Activated CD4-positive, alpha-beta T cell treated with anti-CD3 and anti-CD28 coated beads for 1 hour (primary cell): ENCODE measurements at places on chromosomes 7 and 10.

DNA sequence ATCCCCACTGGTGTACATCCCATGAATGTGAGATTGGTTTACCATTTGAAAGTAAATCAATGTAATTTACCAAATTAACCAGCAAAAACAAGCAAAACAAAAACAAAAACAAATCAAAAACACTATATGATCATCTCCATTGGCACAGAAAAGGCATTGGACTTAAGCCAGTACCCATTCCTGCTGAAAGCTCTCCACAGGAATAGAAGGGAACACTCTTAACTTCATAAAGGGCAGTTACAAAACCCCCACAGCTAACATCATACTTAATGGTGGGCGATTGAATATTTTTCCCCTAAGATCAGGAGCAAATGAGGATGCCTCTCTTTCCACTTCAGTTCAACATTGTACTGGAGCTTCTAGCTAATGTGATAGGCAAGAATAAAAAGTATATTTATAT, 34.1 kb downstream of the PRKG1 start:
- DNase-seq: no peak

DNA sequence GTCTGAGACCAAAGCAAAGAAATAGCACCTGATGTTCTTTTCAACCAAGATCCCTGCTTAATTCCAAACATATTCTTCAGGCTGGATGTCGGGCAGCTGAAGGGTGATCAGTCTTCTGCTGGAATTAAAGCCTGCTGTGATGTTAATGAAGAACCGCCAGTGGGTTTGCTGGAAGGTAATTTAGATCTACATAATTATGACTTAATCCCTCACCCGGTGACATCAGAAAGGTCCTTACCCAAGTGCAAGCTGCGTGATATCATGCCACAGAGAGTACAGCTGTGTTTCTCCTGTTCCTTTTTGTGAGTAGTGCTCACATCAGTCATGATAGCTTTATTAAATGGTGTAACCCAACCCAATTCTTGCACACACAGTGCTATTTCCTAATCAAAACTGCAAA, 29.1 kb upstream of the LRGUK start:
- no peak for DNase-seq

DNA sequence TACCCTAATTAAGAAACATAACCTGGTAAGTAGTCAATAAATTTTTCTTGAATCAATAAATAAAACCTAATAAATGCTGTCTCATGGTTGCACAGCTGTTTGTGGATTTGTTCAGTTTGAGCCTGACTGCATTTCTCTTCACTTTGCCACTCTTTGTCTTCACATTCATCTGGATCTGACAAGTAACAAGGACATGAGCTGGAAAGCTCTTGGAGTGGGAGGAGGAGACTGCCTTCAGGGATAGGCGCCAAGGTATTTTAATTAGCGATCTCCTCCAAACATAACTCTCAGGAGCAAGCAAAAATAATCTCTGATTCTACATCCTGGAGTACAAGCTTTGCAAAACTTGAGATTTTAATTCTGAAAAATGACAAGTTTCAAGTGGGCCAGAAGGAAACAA, 251.0 kb downstream of the BMPER start:
- no peak for DNase-seq

GRCh38 chr7:110168010-110168409, 922.9 kb upstream of the LRRN3 start:
- no peak for DNase-seq

DNA sequence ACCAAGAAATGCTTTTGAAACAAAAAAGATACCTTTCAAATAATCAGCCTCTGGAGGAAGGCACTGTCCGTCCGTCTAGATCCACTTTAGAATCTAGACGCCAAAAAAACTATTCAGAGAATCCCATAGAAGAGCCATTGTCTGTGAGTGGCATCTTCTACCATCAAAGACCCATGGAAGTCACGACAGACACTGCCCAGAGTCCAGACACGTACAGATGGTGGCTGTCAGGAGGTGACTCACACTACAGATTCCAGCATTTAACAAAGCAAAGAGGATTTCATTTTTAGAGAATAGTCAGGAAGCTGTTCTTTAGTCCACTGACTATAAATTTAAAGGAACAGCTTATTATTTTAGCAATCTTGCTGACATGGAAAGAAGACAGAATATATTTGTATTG, 11.7 kb downstream of the C1QL3 start:
- DNase-seq: no peak

GRCh38 chr10:62327885-62328284, 46.3 kb upstream of the ZNF365 start:
- no peak for DNase-seq

- no peak for DNase-seq
Observed at GRCh38 chr7:81777697-81778096, 7.8 kb upstream of the HGF start.

DNA sequence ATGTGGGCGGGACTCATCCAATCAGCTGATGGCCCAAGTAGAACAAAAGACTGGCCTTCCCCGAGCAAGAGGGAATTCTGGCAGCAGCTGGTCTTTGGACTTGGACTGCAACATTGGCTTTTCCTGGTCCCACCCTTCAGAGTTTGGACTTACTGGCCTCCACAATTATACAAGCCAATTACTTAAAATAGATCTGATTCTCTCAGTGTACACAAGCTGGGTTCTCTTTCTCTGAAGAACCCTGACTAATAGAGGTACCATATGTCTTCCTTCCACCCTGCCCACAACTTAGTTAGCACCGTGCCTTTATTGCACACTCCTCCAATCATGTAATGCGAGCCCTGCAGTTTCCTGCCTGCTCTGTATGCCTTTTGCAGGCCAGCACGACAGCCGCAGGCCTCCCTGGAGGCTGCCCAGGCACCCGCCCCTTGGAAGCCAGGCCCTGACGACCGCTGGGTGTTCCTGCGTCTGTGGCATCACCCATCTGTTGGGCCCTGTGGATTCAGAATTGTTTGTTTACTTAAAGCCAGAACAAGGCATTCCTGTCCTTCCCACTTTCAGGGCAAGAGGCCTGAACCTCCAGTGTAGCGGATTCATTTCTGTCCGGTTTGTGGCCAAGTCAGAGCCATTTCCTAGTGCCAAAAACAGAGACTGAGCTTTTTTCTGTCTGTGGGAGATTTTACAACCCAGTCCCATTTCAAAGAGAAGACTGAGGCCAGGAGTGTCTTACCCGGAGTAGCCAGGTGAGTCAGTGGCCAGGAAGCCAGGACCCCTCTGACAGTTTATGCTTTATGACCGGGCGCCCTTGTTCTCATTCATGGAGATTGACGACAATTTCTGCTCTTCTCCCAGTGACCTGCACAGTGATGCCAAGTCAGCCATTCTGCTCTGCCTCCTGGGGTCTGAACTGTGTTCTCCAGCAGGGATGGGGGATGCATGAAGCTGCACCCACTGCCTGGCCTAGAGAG, 968 bp upstream of the INMT start:
- no peak for DNase-seq
